ENCODE measurements at places on chromosomes 7 and 10. TPM values are rescaled to one million over a fixed set of nuclear protein-coding genes. Genes with fewer than 3 reads are reported as not detected.

- DNase-seq = no peak
These were observed 270.5 kb upstream of the MKLN1 start for GRCh38 chr7:131057015-131057793.

Gene SLC39A12
- not detected for total RNA-seq

DNA sequence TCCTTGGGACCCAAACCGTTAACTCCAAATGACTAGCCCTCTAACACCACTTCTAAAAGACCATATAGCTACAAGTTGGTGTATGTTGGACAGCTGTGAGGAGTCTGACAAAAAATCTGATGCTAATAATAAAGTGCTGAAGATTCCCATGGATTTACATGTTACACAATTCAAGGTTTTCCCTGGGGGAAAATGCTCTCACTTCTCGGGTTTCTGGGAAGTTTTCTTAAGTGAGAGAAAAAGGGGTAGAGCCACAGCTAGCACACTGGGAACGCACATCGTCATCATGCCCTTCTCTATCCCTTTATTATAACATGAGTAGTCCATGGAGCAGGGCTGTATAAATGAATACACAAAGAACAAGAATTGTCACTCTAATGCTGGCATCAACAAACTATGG lies 162.1 kb downstream of the CHCHD3 start:
- DNase-seq = no peak

DNA sequence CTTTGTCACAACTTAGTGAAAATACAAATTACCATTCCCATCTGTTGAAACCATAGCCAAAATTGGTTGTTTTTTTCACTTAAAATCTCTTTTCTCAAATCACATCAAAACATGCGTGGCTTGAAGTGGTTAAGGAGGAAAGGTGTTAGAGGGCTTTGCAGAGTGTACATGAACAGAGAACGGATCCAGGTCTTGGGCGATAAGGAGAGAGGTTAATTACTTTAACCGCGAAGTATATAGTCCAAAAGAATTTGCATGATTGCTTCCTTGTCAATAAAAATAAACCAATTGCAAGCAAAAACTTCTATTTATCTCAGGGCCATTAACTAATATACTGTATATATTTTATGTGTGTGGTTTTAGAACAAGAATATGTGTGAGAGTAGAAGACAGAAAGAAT lies 813.9 kb upstream of the SORCS1 start:
- no peak for DNase-seq

GRCh38 chr7:151663382-151664100 lies 143.8 kb upstream of the RHEB start:
- no peak for DNase-seq

GRCh38 chr7:99035723-99036545 lies 108.0 kb downstream of the SMURF1 start:
- DNase-seq = no peak
